DMS 273 treated with DMSO at 0.1 percent for 48 hours (cell line): ENCODE measurements at places on chromosomes 13 and 19.

DNA sequence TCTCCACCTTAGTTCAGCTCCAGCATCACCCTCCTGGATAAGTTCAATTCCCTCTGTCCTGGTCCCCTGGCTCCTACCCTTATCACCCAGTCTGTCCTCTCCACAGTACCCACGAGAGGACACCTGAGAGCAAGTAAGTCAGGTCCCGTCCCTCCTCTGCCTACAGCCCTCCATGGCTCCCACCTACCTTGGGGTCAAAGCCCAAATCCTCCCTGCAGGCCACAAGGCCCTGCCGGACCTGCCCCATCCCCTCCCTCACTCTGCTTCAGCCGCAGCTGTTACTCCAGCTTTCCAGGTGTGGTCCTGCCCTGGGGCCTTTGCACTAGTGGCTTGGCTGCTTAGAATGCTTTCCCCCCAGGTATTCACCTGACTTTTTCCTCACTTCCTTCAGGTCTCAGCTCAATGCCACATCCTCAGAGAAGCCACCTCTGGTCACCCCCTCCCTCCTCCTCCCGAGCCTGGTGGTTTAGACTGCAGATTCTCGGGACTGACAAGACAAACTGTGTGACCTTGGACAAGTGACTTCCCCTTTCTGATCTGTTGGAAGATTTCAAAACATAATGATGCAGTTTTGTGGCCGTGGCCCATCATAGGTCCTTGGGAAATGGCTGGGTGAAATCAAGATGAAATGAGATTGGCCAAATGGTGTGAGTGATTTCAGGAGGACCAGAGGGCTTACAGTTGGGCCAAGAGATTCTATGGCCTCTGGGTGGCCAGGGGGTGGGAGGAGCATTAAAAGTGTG is 3.6 kb downstream of the TUBB4A start:
- DNase-seq: no peak

- no peak for DNase-seq
Measured at GRCh38 chr19:54024660-54025059, 33.2 kb downstream of the CACNG6 start.

- DNase-seq: no peak
Measured at GRCh38 chr19:35399948-35400772, 29.3 kb downstream of the GPR42 start.

GRCh38 chr13:33182729-33183128 is 102.8 kb downstream of the STARD13 start:
- DNase-seq: no peak

DNA sequence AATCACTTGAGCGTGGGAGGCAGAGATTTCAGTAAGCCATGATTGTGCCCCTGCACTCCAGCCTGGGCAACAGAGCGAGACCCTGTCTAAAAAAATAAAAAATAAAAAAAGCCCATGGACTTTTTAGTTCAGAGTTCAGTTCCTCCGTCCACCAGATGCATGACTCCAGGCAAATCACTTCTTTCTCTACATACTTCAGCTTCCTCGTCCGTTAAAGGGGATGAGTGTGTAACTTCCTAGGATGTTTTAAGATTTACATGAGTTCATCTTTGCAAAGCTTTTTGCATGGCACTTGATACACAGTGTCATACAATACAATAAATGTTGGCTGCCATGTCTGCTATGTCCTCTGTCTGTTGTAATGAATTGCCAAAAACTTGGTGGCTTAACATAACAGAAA is 10.0 kb upstream of the FFAR2 start:
- no peak for DNase-seq

GRCh38 chr13:19601749-19602725 is 31.4 kb upstream of the MPHOSPH8 start:
- DNase-seq: no peak
